Endodermal cell (in vitro differentiated cells): ENCODE measurements at places on chromosomes 7 and 10.

GRCh38 chr7:155380221-155380861 is 77.6 kb upstream of the EN2 start:
- DNase-seq = peak; percentile 93

- no peak for DNase-seq
These were observed 6.1 kb upstream of the TCAF1 start for GRCh38 chr7:143908120-143908519.

DNA sequence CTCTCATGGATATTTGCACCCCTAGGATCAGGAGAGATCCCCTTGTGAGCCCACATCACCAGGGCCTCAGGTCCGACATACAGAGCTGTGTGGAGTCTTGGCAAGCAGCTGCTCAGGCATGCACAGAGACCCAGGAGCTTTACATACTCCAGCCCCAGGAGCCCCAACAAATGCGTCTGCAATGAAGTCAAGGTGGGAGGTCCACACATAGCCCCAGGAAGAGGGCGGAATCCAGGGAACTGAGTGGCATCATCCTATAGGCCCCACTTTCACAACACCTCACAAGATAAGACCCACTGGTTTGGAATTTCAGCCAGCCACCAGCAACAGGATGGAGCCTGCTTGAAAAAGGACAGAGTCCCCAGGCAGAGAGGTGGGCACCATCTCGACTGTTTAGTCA is 106.7 kb downstream of the LSMEM1 start:
- peak; percentile 38 for DNase-seq

DNA sequence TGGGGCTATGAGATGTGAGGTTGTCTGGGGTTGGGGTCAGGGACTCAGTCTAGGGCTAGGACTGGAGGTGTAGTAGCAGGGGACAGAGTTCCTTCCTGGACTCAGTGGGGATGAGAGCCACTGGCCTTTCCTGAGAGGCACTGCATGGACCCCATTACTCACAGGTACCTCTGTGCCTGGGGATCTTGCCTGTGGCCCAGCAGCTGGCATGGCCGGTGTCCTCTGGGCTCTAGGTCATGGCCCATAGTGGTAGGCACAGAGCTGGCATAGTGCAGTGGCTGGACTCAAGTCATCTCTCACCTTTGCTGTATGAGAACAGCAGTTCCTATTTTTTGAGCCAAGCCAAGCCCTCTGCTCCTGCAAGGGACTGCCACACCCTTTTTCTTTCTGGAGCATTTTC is 51.9 kb downstream of the NEURL1 start:
- DNase-seq = no peak

- no peak for DNase-seq
These were observed 104.0 kb downstream of the MAD1L1 start for GRCh38 chr7:2128601-2129322.

DNA sequence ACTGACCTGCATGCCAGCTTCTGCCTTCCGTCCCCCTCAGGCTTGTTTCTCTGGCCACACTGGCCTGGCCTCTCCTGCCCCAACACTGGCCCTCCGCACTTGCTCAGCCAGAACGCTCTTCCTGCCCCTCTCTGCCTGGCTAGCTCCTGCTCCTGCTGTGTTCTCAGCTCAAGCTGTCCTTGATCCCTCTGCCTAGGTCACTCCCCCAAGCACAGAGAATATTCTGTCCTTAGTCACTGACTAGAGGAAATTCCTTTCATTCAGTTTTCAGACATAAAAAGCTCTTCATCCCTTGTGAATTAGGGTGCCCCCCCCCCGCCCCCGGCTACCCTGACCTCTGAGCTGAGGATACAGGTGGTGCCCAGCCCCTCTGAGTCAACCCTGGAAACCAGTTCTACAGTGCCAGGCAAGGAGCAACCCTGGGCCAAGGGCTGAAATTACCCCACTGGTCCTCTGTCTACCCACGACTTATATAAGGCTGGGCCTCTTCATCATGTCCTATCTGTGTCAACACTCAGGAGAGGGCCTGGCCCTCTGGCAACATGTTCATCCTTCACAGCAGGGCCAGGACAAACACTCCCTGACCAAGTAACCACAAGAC is 6.6 kb upstream of the SGPL1 start:
- DNase-seq = peak; percentile 66

GRCh38 chr10:78435484-78436221 is 402.0 kb downstream of the RPS24 start:
- DNase-seq = no peak

GRCh38 chr7:31583942-31584341 is 70.1 kb downstream of the ITPRID1 start:
- DNase-seq = no peak

DNA sequence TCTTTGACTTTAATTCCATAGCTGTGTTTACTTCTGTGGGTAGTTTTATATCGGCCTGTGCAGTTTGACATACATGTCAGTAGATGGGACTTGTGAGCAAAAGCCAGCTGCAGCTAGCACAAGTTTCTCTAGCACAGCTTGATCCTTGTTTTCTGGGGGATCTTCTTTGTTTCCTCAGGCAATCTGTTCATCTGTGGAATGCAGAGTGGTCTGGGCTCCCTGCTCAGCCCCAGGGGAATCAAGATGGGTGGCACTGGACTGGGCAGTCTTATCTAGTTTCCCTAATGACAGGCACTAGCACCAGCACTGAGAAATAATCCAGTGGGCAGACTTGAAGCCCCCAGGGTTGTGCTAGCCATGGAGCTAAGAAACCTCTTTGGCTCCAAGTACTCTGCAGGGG is 40.8 kb downstream of the CYP2C19 start:
- peak; percentile 43 for DNase-seq

DNA sequence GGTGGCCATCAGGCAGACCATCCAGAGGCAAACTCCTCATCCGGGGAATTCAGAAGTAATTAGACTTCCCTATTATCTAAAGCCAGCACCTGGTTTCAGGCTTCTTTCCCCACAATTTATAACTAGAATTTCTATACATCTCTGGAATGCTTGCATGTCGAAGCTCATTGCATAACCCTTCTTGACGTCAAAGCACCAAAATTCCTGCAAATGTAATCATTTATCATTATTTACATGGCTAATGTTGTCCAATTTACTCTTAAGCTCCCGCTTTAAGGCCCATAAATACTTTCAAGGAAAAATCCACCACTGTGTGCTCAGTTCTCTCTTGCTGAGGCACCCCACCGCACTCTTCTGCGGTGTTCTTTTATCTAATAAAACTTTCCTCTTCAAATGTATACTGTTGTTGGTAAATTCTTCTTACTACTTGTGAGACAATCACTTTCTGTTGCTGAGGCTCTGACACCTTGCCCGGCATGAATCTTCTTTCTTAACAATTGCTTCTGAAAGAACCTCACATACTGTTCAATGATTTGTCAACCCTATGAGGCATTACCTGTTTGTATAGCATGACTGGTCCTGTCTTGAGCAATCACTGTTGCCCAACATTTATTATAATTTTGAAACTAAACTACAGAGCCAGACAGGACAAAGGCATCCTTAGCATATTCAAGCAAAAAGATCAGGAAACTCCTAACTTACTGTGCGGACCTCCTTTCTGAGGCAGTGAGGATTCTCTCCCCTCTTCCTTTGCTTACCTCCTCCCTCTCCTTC is 17.4 kb upstream of the GPR141 start:
- no peak for DNase-seq

DNA sequence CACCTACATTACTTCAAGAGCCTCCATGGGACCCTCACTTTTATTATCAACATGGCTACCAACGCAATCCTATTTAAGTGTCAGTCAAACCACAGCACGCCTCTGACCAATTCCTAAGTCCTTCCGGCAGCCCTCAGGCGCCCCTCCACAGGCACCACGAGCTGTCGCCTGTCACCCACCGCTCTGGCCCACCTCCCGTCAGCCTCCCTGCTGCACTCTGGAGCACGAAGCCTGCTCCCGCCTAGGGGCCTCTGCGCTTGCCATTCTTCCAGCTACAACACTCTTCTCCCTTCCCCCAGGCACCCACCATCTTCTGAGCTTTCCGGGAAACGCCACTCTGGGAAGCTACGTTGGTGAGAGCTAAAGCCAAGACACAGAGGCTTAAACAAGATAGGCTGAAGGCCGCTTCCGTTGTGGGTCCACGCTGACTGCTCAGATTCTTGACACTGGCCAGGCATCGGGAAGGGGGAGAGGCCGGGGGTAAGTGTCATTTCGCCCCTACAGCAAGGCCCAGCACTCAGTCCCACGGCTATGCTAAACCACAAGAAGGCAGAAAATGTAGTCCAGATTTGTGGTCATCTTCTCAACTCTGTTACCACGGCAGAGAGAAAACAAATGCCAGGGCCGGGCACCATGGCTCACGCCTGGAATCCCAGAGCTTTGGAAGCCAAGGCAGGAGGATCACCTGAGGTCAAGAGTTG is 56.7 kb downstream of the GNA12 start:
- no peak for DNase-seq

- no peak for DNase-seq
These were observed 10.1 kb downstream of the TBC1D12 start for GRCh38 chr10:94412449-94412848.

- DNase-seq = peak; percentile 22
These were observed 42.4 kb downstream of the COL17A1 start for GRCh38 chr10:104043185-104043830.

DNA sequence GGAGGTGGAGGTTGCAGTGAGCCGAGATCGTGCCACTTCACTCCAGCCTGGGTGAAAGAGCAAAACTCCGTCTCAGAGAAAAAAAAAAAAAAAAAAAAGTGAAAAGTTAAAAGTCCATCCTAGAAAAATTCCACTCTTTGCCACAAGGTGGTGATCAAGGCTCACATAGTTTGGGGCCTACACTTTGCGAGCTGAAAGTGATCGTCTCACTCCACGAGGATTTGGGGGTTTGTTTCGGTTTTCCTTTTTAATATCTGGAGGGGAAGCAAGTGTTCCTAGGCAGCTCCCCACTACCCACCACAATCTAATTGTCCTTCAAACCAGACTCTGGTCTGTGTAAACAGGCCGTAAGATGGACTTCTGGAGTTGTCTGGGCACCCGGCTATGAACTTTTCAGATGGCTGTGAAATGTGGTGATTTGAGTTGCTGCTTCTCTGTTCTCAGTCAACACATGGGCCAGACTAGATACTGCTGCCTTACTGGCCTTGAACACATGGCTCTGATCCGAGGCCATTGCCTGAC is 27.1 kb downstream of the PRLHR start:
- DNase-seq = peak; percentile 70

GRCh38 chr7:38686888-38687287 is 55.7 kb upstream of the AMPH start:
- DNase-seq = no peak

DNA sequence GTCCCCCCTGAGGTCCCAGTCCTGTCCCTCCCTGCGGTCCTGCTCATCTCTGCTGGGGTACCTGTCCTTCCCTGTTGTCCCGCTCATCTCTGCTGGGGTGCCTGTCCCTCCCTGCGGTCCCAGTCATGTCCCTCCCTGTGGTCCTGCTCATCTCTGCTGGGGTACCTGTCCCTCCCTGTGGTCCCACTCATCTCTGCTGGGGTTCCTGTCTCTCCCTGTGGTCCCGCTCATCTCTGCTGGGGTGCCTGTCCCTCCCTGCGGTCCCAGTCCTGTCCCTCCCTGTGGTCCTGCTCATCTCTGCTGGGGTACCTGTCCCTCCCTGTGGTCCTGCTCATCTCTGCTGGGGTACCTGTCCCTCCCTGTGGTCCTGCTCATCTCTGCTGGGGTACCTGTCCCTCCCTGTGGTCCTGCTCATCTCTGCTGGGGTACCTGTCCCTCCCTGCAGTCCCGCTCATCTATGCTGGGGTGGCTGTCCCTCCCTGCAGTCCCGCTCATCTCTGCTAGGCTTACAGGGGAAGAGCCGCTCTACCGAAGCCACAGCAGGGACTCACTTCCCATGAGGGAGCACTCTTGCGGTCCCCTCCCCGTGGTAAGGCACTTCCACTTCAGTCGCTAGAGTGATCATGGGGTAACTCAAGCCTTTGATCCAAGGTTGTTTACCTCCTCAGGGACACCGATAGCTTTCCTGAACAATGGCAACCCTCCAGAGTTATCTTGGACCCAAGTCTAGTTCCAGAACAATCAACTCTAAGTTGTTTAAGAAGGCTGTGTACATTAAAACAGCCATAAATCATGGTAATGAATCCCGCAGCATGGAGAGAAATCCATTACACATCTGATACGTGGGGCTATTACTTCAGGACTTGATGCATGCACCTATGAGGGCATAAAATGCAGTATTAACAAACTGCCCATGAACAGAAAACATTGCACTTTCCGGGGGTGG is 46.8 kb upstream of the MNX1 start:
- DNase-seq = no peak

DNA sequence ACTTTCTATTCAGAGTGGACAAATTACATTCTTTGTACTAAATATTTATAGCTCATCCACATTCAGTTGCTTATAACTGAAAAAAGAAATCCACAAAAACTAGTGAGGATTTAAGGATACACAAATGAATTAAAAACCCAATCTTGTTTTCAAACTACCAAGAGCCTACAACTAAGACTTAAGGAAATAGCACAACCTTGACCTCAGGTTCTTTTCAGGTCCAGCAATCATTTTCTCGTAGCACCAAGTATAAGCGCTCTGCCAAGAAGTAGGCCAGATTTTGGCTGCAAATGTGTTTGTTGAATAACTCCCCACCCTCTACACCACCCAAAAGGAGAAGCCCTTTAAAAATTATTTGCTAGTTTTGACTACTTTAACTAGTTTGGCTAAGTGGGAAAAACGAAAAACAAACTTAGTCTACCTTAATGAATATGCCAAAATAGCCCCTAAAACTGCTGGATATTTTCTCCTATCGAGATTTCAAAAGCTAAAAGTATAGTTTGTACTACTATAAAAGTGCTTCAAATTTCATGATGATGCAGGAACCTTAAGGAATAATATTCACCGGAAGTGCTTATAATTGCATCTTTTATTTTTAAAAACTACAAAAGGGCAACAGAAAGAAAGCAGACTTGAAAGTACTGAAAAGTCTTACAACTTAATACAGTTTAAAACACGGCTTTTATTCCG is 2.7 kb upstream of the KMT2E start:
- DNase-seq = no peak

- no peak for DNase-seq
These were observed 27.9 kb upstream of the PLXNA4 start for GRCh38 chr7:132604121-132604520.

DNA sequence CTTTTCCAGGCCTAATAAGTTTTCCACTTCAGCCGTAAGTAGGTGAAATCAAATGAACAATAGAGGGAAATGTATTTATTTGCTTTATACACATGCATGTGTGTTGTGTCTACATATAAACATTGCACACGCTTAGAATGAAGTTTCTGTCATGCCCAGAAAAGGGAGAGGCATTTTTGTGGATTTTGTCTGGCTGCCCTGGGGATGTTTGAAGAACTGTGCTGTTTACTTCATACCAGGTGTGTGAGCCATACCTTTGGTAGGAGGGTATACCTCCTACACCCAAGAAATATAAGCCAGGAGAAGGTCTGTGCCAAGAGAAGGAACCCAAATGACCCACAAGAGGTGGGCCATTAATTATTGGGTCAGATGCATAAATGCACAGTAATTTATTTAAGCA is 12.8 kb downstream of the GATAD1 start:
- no peak for DNase-seq
